ENCODE measurements at places on chromosomes 2 and 18. TPM values are rescaled to one million over a fixed set of nuclear protein-coding genes. Genes with fewer than 3 reads are reported as not detected.

ESCO1 gene
- total RNA-seq: 25.5 TPM

TRAF3IP1 gene
- 11.8 TPM for total RNA-seq

C1QL2 gene
- total RNA-seq: not detected

GRCh38 chr2:169828141-169828811 is 1.0 kb downstream of the UBR3 start:
- H3K36me3 ChIP-seq: peaks cover 5% of the 10 kb centered on the region
- DNase-seq: peak; percentile 19
- no peaks in the 10 kb centered on the region for H3K27me3 ChIP-seq
- H3K27ac ChIP-seq: no peak overlapping the region

DNA sequence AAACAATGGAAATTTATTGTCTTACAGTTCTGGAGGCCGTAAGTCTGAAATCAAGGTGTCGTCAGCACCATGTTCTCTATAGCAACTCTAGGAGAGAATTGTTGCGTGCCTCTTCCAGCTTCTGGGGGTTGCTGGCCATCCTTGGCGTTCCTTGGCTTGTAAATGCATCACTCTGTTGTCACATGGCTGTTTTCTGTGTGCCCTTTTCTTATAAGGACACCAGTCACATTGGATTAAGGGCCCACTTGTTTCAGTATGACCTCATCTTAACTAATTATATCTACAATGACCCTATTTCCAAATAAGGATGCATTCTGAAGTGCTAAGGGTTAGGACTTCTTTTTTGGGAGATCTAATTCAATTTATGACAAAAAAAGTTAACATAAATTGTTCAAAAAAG is 1.4 kb upstream of the PLEK start:
- no peak for DNase-seq
- H3K4me1 ChIP-seq: no peaks in the 10 kb centered on the region
- H3K36me3 ChIP-seq: no peaks in the 10 kb centered on the region
- no peak overlapping the region for H3K4me3 ChIP-seq
- H3K27me3 ChIP-seq: no peaks in the 10 kb centered on the region
